ENCODE measurements at places on chromosomes 12 and 14.
A peak's percentile ranks its signal among the peaks of the same experiment; 100 is the strongest.

GRCh38 chr14:30553311-30553989 lies 5.5 kb upstream of the G2E3 start:
- no peak for DNase-seq

DNA sequence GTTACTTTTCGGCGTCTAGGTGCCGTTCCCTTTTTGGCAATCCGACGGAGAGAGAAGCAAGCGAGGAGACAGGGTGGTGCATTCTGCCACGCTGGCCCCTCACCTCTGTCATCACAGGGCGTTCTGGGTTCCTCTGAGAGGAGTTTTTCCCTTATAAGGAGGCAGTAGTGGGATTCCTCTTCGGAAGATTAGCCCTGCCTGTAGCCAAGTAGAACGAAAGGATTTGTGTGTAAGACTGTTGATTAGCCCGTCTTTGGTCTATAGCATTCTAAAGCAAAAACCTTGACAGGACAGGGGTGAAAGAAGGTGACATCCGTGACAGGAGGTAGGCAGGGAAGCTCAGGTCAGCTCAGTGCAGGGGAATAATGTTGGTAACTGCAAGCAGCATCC lies 9.1 kb upstream of the NEMF start:
- peak; percentile 71 for DNase-seq

DNA sequence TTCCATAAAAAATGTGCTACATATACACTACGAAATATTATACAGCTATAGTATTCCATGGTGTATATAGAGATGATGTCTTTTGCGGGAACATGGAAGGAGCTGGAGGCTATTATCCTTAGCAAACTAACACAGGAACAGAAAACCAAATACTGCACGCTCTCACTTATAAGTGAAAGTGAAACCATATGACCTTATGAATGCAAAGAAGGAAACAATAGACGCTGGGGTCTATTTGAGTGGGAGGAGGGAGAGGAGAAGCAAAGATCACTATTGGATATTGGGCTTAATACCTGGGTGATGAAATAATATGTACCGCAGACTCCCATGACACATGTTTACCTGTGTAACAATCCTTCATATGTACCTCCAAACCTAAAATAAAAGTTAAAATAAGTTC lies 142.8 kb downstream of the LRFN5 start:
- no peak for DNase-seq

DNA sequence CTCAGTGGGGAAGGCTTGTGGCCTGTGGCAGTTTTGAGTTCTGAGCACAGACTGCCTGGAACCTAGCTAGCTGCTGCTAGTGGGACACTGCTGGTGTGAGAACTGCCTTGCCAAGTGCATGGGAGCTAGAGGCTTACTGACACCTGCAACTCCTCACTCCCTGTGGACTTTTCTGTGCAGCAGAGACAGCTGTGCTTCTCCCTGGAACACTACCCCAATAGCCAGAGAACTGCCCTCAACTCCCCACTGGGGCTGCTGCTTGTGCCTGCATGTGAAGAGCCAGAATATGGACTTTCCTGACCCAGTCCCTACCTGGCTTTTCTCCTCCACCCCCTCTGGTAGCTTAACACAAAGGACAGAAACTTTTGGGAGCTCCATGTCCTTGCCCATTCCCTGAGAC lies 222.6 kb downstream of the ADGRD1 start:
- DNase-seq: no peak

GRCh38 chr12:131700271-131700670 lies 10.6 kb upstream of the SFSWAP start:
- no peak for DNase-seq

DNA sequence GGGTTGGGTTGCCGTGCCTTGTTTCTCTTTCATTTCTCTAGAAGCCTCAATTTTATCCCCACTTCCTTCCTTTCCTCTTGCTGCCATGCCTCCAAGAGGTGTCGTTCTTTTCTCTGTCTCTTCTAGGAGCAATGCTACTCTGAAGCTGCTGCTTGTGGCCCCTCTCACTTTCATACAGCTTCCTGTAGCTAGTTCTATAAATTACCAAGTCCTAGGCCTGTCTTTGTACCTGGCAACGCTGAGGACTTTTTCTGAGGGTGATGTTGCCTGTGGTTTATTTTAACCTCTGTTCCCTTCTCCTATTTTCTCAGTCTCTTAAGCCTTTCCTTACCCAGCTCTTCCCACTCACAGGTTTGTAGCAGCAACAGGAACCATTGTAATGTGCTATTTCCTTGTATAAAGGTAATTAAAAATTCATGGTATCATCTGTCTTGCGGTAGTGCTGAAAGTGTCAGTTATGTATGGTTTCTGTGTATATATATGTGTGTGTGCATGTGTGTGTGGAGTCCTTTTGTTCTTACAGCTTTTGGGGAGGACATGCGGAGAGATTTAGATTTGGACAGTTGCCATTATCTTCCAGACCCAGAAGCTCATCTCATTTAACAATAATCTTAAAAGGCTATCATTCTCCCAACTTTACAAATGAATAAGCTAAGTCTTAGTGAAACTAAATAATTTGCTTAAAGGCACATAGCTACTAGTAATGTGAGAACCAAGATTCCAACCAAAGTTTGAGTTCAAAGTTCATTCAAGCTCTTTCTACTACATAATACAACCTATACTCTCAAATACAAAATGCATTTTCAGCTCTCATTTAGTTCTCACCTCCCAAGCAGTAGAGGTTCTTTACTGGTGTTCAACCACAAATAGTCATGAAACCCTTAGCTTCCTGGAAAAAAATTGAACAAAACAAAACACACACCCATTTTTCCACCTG lies 43.8 kb downstream of the DDHD1 start:
- DNase-seq: peak; percentile 57

GRCh38 chr12:132021031-132021871 lies 71.5 kb downstream of the EP400 start:
- no peak for DNase-seq

GRCh38 chr12:6326316-6327228 lies 15.3 kb downstream of the TNFRSF1A start:
- DNase-seq: peak; percentile 62

- no peak for DNase-seq
Measured at GRCh38 chr14:92412912-92413311, 89.9 kb downstream of the SLC24A4 start.

GRCh38 chr12:104695453-104696148 lies 238.9 kb downstream of the CHST11 start:
- DNase-seq: peak; percentile 47

- DNase-seq: no peak
Measured at GRCh38 chr12:92389466-92389865, 243.8 kb upstream of the BTG1 start.
